ENCODE measurements at places on chromosomes 5 and 9. TPM values are rescaled to one million over a fixed set of nuclear protein-coding genes. Genes with fewer than 3 reads are reported as not detected.

The CXXC5 gene
- total RNA-seq = 64.5 TPM

The LCN1 gene
- total RNA-seq = not detected

The BHMT2 gene
- 1.9 TPM for total RNA-seq

The NRG2 gene
- total RNA-seq = 0.12 TPM

The PCA3 gene
- total RNA-seq = not detected

The PALM2AKAP2 gene
- total RNA-seq = 1.8 TPM

The SEMA6A gene
- 1.4 TPM for total RNA-seq

The SPATA31A3 gene
- total RNA-seq = not detected

The NOXA1 gene
- 0.23 TPM for total RNA-seq
